ENCODE measurements at places on chromosomes 3 and 15. TPM values are rescaled to one million over a fixed set of nuclear protein-coding genes. Genes with fewer than 3 reads are reported as not detected.

DNA sequence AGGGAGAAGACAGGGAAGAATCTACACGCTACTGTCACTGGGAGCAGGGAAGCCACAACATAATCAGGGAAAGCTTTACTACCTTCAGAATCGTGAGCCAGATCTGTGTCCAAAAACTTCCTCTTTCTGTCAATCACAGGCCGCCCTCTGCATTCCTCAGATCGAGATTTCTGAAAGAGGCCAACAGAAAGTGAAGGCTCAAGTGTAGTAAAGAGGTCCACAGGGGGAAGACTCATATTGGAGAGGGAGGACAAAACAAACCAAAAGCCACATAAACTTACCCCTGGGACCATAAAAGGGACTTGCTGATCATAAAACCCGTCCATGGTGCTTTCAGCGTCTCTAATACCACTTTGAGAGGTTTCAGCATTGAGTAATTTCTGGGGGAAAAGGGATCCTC lies 3.3 kb downstream of the ETV5 start:
- no peak for DNase-seq

GRCh38 chr15:49842031-49842730 lies 221.3 kb downstream of the DTWD1 start:
- DNase-seq = no peak

- DNase-seq = no peak
Observed at GRCh38 chr3:171865191-171865865, 22.2 kb downstream of the TMEM212 start.

DNA sequence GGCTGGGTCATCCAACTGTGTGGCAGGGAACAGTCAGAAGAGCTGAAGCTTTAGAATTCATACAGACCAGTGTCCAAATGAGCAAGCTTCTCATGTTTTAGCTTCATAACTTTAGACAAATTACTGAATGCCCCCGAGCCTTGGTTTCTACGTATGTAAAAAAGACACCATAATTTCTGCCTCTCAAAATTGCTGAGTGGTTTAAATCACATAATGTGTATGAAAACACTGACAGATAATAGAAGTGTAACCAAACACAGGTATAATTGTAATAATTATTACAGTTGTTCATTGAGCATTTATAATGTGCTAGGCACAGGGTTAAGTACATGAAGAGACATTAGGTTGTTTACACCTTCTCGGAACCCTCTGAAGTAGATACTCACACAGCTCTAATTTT lies 207.2 kb downstream of the IGSF11 start:
- DNase-seq = no peak

GRCh38 chr3:73326396-73326795 lies 264.9 kb downstream of the EBLN2 start:
- DNase-seq = no peak

DNA sequence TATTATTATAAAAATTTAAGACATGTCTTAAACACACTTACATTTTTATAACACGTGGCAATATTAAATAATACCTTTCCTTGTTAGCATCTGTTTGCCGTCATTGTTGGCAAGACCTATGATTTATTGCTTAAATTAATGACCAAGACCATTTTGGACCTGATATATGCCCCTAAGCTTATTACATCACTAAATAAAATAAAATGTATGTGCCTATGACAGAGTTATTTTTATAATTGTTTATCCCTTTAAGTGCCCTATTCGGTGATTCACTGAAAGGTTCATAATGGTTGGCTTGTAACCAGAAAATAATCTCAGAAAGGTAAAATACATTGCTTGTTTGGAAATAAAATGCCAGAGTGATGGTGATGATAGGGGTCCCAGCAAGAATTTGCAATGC lies 17.5 kb downstream of the CDIN1 start:
- no peak for DNase-seq

P2RY14 gene
- total RNA-seq = 8.2 TPM

Measured in thymus (tissue), 14 donors.